ENCODE measurements at places on chromosomes 3 and 15.

DNA sequence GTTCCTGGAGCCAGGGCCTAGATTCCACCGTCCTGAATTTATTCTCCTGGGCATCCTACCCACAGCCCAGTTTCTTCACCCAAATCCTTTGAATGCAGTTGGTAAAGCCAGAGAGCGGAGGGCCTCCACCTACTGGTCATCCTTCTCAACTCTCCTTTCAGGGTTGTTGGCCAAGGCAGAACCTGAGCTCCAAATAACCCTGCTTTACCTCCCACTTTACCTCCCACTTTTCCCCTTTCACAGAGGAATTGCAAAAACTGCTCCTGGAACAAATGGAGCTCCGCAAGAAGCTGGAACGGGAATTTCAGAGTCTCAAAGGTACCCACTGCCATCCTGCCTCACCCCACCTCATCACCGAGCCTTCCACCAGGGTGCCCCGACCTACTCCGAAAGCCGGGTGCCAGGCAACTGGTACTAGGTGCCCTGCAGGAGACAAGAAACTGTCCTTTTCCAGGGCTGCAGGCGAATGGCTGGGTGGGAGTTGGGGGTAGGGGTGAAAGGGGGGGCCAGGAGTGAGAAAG is 6.8 kb downstream of the SKOR1 start:
- DNase-seq: no peak

DNA sequence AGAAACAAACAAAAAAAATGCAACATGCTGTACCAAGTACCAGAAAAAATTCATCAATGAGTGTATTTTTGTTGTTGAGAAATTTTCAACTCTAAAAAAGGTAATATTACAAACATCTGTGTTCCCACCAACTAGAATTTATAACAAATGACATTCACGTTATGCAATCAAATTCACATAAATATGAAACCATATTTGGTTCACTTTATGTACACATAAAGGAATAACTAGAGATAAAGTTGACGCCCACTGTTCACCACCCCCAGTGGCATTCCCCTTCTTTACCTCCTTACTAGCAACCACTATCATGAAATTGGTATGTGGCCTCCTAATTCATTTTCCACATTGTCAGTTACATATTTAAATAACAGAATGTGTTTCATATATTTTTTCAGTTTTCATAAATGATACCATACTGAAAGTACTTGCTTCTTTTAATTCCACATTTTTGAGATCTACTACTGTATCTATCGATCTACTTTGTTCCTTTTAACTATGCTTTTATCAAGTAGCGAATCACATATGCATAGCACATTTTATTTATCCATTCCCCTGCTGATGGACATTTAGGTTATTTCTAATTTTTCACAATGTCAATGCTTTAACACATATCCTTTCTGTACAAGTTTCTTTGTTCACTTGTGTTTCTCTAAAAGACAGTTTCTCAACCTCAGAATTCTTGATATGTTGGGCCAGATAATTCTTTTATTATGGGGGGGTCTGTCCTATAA is 34.5 kb downstream of the TBC1D5 start:
- no peak for DNase-seq

GRCh38 chr3:178459038-178459410 is 77.2 kb upstream of the KCNMB2 start:
- DNase-seq: no peak

GRCh38 chr3:169668957-169669741 is 5.6 kb upstream of the MECOM start:
- DNase-seq: no peak

DNA sequence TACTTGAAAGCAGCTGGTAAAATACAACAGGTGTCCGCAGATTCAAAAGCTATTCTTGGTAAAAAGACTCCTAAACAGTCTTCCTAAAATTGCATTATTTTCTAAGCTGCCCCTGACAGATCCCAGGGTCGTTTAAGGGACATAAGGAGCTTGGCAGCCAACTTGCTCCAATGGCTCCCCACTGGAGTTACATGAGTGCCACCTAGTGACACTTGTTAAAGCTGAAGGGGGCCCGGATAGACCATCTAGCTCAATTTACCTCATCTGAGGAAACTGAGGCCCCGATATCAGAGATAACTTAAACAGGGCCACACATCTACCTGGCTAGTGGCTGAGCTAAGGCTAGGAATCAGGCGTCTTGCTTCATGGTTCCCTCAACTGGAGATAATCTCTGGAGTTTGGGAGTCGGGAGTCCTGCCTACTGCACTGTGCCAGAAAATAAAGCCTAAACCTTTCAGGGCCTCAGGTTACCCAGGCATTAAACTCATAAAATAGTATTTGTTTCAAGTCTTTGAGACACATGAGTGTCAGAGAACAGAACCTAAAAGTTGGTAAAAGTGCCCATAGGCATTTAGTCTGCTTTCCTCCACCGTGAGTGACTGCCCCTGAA is 6.5 kb upstream of the TBC1D23 start:
- no peak for DNase-seq

DNA sequence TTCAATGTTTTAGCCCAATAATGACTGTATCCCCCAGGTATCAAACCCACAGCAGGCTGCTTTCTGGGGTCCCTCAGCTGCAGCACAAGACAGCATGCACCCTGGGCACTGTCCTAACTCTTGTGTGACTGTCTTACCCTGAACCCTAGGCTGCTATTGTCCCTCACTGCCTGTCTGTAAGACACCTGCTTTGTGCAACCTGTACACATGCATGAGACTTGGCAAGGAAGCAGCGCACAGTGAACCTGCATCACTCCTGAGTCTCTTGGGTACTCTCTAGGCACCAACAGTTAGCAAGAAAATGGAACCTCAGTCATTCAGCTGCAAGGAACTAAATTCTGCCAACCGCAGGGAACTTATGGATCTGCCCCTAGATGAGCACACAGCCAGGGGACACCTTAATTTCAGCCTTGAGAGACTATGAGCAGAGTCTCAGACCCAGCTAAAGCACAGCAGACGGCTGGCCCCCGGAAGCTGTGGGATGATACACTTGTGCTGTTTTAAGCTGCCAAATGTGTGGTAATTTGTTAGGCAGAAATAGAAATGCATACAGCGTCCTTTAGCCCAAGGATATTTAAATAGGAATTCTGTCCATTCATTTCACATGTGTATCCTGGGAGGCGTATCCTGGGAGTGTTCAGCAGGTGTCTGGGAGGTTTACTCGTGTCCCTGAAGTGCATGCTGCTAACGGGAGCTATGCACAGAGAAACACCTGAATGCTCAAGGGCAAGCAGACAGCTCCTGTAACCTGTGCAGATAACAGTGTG is 223.8 kb downstream of the KLF13 start:
- no peak for DNase-seq

DNA sequence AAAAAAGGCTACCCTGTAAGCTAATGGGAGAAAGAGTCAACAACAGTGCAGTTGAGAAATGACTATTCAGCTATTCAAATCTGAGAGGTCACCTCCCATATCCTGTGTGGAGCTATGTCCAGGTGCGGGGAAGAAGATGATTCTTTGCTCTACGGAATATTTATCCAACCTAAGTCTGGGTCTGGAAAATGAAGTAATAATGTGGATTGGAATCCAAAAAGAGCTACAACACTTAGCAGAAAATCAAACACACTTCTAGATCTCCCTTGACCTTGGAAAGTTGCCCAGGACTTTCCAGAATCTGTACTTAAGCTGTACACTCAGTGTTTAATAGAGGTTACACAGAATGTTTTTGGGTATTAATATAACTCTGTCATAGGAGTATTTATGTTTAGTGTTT is 251.9 kb downstream of the NAALADL2 start:
- DNase-seq: no peak

DNA sequence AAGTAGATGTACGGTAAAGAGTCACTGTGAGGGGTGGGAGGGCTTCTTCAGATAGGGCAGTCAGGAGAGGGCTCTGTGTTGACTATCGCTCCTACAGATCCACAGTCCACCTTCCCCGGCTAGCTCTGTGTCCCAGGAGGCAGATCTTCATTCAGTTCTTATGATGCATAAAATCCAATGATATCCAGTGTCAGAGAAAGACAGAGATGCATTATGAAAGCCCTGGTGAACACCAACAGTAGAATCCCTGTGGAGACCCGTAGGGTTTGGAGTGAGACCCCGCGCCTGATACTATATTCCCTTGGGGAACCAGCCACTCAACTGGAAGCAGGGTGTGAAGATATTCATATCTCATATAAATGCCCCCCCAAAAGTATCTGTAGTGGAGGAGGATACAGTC is 119.8 kb upstream of the SLCO3A1 start:
- no peak for DNase-seq

DNA sequence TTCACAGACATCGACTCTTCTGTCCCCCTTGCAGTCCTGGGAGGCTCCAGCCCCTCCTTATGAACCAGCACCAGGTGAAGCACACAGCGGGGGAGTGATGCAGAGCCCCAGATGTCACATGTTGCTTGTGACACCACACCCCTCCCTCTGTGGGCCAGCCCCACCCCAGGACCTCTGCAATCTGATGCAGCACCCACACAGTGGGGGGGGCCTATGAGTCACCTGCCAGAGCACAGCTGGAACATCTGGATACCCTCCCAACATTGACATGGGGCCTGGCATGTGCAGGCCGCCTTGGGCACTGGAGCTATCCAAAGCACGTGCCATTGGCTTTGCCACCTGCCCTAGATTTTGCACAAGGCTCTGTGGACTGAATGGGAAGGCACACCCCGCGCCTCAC is 70.5 kb downstream of the FEM1B start:
- no peak for DNase-seq

GRCh38 chr3:71854706-71855105 is 69.8 kb upstream of the PROK2 start:
- DNase-seq: no peak

DNA sequence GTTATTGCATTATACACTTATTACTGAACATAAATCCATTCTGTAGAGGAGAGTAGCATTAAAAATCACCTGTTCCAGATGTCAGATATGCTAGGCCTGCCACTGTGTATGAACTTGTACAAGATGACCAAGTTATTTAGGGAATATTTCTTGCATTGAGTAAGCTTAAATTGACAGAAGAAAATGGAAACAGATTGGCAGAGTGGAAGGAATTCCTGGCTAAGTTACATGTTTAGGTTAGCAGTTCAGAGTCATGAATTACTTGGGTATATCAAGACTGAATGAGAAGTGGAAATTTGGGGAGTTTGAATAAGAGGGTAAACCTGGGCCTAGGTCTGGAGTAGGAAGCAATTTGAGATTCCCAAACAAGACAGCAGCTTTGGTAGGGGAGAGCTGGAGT is 44.6 kb downstream of the ARHGAP31 start:
- DNase-seq: no peak

DNA sequence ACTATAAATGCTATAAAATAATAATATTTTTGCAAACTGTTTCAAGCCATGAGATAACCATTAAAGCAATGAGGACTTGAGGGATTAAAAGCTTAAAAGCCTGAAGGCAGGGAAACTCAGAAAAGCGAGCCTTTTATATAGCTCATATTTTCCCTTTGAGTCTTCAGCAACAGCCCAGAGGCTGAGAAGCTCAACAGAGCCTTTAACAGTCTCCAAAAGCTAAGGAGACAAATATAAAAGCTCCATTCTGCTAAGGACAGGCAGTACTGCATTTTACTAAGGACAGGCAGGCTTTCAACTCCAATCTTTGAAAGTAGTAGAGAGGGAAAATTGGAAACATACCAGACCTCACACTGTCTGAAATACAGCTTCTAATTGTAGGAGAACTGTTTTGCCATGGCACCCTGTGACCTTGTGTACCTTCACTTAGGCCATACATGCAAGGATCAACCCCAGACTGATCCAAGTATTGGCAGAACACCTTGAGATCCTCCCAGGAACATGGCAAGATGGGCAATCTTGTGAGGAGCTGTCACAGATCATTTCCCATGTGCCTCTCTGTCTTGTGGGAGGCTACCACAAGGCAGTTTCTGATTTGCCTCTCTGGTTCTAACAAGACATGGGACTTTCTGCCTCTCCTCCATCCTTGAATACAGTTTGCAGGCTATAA is 53.1 kb upstream of the ARNT2 start:
- no peak for DNase-seq

GRCh38 chr3:32455609-32456428 is 46.8 kb downstream of the CMTM6 start:
- DNase-seq: no peak

DNA sequence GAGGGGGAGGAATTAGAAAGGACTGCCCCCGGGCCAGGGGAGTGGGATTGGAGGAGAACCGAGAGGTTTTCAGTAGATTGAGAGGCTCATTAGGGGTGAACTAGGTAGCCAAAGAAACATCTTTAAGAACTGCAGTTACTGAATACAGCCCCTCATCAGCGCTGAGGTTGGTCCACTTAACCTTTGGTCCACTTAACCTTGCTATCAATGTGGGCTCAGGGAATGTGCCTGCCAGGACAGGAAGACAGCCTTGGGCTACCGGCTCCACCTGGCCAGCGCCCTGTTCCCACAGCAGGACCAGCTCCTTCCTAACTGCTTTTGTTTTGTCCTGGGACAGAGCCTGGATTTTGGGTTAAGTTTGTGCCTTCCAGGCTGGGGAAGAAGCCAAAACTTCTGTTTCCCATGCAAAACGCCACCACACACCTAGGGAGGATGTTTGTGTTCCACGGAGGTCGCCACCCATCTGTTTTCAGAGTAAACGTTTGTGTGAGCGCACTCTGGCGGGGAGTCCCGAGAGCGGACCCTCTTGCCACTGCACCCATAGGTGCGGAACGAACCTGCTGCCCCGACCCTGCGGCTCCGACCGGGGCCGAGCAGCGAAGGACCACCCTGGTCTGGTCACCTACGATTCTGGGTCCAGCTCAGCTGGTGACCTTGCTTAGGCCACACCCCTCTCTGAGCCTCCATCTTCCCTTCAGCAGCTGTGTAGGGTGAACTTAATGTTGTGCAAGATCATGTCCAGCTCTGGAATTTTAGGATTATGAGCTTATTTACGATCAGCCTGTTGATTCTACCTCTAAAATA is 107.4 kb downstream of the VGLL4 start:
- no peak for DNase-seq
